ENCODE measurements at places on chromosomes 4 and X.

DNA sequence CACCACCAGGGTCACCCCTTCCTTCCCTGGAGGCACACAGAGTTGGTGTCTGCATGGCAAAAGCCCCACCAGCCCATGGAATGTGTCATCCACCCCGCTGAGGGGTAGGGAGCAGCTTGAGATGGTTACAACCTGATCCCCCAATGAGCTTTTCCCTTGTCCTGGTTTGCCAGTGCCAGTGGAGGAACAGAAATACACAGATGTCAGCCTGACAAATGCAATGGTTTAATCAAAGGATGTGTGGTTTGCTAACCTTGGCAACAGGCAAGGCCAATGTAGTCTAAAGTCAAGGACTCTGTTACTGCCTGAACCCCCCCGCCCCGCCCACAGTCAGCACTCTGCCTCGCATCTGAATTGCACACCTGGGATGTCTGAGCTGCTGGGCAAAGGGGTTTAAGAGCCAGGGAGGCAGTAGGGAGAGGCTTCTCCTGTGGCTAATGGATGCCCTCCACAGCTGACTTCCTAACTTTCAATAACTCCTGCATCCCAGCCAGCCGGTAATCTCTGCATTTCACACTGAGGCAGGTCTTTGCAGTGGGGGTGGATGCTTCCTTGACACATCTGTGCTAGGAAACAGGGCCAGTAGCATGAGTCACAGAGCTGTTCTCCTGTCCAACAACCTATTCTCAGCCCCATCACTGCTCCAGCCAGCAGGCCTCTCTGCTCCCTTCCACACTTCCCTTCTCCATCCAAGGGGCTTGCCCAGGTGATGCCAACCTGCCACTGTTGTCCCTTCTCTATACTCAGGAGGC, 137.5 kb downstream of the AMMECR1 start:
- peaks cover 6% of the 10 kb centered on the region for H3K4me1 ChIP-seq
- H3K36me3 ChIP-seq = no peaks in the 10 kb centered on the region
- H3K27me3 ChIP-seq = no peaks in the 10 kb centered on the region

DNA sequence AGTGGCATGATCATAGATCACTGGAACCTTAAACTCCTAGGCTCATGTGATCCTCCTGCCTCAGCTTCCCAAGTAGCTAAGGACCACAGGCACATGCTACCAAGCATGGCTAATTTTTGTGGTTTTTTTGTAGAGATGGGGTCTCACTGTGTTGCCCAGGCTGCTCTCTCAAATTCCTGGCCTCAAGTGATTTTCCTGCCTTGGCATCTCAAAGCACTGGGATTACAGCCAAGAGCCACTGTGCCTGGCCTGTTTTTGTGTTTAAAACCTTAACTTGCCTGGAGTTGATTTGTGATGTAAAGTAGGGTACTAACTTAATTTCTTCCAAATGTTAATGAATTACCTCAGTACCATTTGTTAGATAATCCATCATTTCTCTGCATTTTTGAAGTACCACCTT, 22.3 kb downstream of the DLG3 start:
- no peaks in the 10 kb centered on the region for H3K27me3 ChIP-seq
- H3K4me1 ChIP-seq = peaks cover 3% of the 10 kb centered on the region
- no peak overlapping the region for H3K4me3 ChIP-seq

- no peaks in the 10 kb centered on the region for H3K4me1 ChIP-seq
- DNase-seq = no peak
- no peaks in the 10 kb centered on the region for H3K27me3 ChIP-seq
- no peak overlapping the region for H3K4me3 ChIP-seq
- H3K36me3 ChIP-seq = peaks cover 11% of the 10 kb centered on the region
- no peak overlapping the region for H3K27ac ChIP-seq
Observed at GRCh38 chr4:155371432-155372043, 5.2 kb downstream of the MAP9 start.

GRCh38 chrX:19747652-19748610, 139.5 kb downstream of the SH3KBP1 start:
- peaks cover 5% of the 10 kb centered on the region for H3K36me3 ChIP-seq
- H3K27ac ChIP-seq = peak overlapping the region; percentile 94
- H3K4me3 ChIP-seq = no peak overlapping the region
- DNase-seq = peak; percentile 78

GRCh38 chrX:87140800-87141483, 376.7 kb upstream of the KLHL4 start:
- no peak overlapping the region for H3K27ac ChIP-seq
- H3K36me3 ChIP-seq = no peaks in the 10 kb centered on the region
- no peak for DNase-seq
- H3K27me3 ChIP-seq = no peaks in the 10 kb centered on the region

- DNase-seq = no peak
- H3K4me1 ChIP-seq = peaks cover 62% of the 10 kb centered on the region
- H3K27ac ChIP-seq = no peak overlapping the region
- peaks cover 17% of the 10 kb centered on the region for H3K27me3 ChIP-seq
- H3K36me3 ChIP-seq = no peaks in the 10 kb centered on the region
- no peak overlapping the region for H3K4me3 ChIP-seq
Observed at GRCh38 chrX:72127332-72127731, 4.4 kb downstream of the RTL5 start.

DNA sequence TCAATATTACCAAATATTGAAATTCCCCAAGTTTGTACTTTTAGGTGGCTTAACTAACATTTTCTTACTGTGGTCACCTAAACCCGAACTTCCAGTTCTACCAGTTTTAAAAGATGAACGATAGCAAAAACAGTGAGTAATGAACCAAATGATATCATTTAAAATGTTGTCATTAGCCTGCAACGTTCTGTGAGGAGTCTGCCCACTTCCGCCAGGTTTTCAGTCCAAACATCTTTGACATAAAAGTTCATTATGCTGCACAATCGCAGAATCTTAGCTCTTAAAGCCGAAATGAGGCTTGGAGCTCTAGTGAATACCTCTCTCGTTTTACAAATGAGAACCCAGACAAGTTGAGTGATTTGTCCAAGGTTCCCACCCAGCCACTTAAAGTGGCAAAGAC, 762 bp downstream of the PIGA start:
- peaks cover 13% of the 10 kb centered on the region for H3K36me3 ChIP-seq
- H3K4me3 ChIP-seq = peak overlapping the region; percentile 97
- peaks cover 2% of the 10 kb centered on the region for H3K27me3 ChIP-seq
- peak; percentile 22 for DNase-seq
- H3K4me1 ChIP-seq = peaks cover 12% of the 10 kb centered on the region

DNA sequence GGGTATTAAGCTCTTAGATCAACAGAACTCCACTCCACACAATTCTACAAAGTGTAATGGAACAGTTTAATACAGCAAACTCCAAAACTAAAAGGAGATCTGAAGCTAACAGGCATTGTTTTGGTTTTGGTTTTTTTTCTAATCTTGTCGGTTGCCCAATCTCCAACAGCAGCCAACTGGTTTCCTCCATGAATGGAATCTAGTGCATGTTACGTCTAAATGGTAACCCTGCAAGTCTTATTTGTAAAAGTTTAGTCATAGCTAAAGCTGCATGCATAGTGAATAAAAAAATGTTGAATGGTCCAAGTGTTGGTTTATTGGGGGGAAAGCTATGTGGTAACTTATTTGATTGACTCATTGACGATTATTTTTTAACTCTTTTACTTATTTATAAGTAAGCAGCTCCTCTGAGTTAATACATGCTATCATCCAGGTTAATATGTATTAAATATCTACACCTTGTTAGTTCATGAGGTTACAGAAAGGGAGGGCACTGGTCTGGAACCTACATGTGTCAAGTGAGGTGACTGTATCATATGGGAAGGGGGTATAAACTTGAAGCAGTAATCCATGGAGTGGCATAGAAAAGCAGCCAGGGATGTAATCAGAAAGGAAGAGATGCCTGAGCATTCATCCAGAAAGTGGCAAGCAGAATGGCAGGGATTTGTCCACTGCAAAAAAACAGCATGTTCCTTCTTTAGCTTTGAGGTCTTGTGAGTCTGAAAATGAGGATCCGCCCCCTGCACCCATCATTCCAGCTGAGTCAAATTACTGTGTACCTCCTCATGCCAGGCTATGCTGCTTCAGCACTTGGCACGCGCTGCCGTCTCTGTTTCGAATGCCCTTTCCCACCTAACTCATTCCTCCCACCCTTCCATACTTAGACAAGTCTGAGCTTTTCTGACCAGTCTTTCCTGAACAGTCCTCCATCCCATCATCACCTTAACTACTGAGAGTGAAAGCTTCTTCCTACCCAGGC, 81.7 kb downstream of the PDGFC start:
- no peaks in the 10 kb centered on the region for H3K36me3 ChIP-seq
- H3K27me3 ChIP-seq = no peaks in the 10 kb centered on the region
- no peak overlapping the region for H3K27ac ChIP-seq
- no peaks in the 10 kb centered on the region for H3K4me1 ChIP-seq
- no peak for DNase-seq
- no peak overlapping the region for H3K4me3 ChIP-seq

GRCh38 chr4:177492022-177492421, 49.8 kb upstream of the AGA start:
- no peak for DNase-seq
- no peaks in the 10 kb centered on the region for H3K27me3 ChIP-seq
- H3K4me1 ChIP-seq = no peaks in the 10 kb centered on the region
- H3K27ac ChIP-seq = no peak overlapping the region

GRCh38 chrX:153781428-153782047, 697 bp downstream of the SRPK3 start:
- no peaks in the 10 kb centered on the region for H3K27me3 ChIP-seq
- H3K27ac ChIP-seq = no peak overlapping the region
- no peak overlapping the region for H3K4me3 ChIP-seq
- peaks cover 7% of the 10 kb centered on the region for H3K36me3 ChIP-seq

DNA sequence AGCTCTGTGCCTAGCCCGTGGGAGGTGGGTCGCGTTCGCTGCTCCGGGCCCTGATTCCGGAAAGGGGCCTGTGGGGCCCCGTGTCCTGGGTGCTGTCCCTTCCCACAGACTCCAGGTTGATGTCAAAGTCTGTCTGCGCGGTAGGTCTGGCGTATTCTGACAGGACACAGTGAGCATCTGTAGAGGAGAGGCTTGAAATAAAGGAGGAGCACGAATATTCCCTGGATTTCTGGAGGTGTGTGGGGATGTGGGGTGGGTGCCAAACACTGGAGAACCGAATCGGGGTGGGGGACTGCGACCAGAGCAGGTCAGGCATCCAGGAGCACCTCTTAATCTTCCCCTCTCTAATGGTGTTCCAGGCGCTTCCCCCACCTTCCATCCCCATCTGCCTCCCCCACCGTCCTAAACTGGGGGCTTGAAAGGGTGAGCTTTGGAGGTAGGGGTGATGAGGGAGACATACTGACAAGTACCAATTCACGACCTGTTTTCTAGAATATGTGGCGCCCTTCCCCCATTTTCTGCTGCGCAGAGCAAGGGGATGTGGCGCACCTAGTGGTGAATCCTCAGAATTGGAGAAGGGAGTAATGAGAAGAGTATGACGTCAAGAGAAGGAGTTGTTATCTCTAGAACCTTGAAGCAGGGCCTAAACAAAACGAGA, 877 bp downstream of the GPRASP1 start:
- H3K36me3 ChIP-seq = no peaks in the 10 kb centered on the region
- peak overlapping the region; percentile 87 for H3K4me3 ChIP-seq
- H3K27ac ChIP-seq = peak overlapping the region; percentile 63
- H3K4me1 ChIP-seq = no peaks in the 10 kb centered on the region
- H3K27me3 ChIP-seq = no peaks in the 10 kb centered on the region

DNA sequence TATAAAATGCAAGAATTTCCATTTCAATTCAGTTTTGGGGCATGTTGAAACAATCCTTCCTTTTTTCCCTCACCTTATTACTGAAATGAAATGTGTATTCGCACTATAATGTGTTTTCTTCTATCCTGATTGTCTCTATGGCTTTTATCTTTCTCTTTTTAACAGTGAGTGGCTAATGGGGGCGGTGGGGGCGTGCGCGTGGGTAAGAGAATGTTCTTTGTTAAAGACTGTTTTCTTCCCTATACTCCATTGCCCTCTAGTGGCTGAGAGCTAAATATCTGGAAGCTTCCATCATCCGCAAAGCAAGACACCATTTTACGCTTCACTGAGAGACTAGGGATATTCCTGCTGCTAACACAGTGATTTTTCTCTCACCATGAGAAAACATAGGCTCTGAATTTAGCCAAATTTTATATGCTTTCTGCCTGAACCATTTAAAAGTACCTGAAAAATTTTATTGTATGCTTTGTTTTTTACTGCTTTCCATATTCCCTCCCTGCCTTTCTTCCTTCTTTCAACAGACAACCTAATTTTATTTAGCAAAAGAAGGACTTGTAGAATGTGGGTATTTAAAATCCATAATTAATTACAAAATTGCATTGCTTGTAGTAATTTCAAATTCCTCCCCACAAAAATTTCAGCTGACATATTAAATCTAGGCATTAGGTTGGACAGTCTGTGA, 194.0 kb downstream of the GASK1B start:
- no peak overlapping the region for H3K4me3 ChIP-seq
- no peaks in the 10 kb centered on the region for H3K4me1 ChIP-seq
- no peak for DNase-seq
- H3K27ac ChIP-seq = no peak overlapping the region
- H3K36me3 ChIP-seq = no peaks in the 10 kb centered on the region
